Inflammatory macrophage treated with lipopolysaccharide for 1 hour (primary cell): ENCODE measurements at places on chromosomes 7 and 10.

DNA sequence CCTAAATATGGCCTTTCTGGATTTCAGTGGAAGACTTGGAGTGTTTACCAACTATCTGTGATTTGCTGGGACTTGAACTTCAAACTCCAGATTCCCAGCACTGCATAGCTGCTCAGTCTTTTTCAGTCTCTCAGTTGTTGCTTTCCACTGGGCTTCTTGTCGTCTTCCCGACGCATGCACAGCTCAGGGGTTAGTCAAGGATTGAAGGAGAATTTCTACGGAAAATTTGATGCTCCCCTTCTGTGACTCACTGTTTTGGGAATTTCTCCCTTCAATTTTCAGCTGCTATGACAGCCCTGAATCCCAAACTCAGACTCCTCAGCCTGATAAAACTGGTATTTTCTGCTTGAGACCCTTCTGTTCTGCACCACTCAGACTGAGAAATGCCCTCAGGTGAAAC is 91.7 kb downstream of the CYP26A1 start:
- no peak for DNase-seq

- no peak for DNase-seq
Observed at GRCh38 chr7:36961097-36961496, 236.8 kb upstream of the AOAH start.

DNA sequence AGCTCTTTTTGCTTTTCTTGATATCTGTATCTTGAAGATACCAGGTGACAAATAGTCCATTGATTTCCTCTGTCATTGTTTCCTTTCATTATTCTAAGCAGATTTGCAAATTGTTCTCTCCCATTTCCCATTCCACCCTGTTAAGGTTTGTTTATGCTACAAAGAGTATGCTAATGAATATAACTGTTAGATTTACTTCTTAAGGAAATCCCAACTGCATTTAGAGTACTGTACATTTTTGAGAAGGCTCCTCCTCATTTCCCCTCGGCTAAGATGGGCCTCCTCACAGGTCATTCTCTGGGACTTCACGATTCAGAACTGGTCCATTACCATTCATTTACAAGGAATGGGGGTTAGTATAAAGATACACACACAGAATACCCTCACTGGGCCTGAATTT is 15.6 kb downstream of the AUTS2 start:
- no peak for DNase-seq

DNA sequence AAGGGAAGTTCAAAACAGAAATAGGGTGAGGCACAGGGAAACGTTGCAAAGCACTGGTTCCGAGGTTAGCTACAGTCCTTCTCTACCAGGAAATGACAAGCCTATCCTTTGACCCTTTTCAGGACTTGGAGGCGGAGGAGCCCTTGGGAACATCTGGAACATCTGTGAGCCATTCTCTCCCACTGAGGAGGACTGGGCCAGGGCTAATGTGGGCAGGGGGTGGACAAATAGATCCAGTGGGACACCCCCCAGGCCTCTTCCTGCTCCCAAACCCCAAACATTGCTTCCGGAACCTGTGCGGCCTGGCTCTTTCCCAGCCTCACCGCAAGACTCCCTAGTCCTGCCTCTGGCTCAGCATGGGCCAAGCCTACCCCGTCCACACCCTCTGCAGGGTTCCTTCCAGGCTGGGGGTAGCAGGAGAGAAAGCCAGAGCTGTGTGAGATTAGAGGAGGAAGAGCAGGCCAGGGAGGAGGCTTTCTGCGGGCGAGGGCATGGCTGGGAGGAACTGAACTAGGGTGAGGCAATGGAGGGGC is 36.5 kb downstream of the GHRHR start:
- peak; percentile 19 for DNase-seq

GRCh38 chr7:2007551-2007950 is 225.2 kb downstream of the MAD1L1 start:
- no peak for DNase-seq

DNA sequence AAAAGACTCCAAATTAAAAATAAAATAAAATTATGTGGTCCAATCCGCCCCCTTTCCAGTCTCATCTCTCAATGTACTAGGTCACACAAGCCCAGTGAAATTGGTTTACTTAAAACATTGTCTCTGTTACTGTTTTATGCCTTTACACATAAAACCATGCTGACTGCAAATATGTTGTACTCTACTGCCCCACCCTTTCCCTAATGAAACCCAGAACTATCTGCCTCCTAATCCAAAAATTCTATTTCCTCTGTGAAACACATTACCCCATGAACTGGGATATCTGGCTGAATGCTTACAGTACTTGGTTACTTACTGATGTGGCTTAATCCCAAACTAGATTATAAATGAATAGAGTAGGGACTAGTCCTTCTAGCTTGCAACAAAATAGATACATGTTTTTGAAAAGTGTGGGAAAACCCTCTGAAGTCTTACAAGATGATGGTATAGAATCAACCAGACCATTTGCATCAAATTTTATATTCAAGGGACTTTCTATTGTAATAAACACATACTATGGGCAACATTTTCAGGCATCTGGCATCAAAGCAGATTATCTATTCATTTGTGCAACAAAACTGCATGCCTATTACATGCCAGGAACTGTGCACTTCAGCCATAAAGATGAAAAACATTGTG is 10.0 kb upstream of the KMT2E start:
- DNase-seq, result no peak

- DNase-seq, result no peak
Observed at GRCh38 chr10:133079836-133080682, 7.7 kb upstream of the ADGRA1 start.

- no peak for DNase-seq
Observed at GRCh38 chr10:31129271-31129670, 97.6 kb upstream of the ZNF438 start.

GRCh38 chr7:130902755-130903357 is 168.8 kb upstream of the KLF14 start:
- DNase-seq, result no peak

DNA sequence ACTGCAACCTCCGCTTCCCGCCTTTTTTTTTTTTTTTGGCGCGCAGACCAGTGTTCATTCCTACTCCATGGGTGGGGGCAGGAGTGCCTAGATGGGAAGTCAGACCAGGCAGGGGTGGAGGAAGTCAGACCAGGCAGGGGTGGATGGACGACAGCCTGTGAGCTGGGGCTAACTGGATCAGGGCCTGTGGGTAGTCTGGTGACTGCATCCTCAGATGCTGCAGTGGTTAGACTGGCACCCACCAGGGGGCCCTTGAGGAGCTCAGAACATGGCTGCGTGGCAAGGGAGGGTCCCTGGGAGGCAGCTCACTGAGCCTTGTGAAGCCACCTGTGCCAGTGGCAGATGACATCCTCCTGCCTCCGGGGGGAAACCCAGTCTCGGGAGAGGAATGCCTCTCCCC is 35.1 kb downstream of the RCC1L start:
- no peak for DNase-seq

GRCh38 chr7:23349484-23350157 is 50.5 kb downstream of the MALSU1 start:
- no peak for DNase-seq

DNA sequence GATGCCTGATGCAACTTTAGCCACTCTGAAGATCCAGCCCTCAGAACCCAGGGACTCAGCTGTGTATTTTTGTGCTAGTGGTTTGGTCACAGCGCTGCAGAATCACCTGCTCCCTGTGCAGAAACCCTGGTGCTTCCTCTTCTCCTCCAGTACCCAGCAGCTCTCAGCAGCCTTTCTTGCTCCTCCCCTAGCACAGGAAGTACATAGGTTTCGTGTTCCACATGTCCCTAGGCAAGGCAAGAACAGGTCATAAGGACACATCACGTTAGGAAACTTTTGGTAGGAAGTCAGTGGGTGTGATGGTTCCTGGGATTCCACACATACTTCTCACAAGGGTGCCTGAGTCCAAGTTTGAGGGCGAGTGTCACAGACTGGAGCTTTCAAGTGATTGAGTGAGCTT is 167.9 kb upstream of the PRSS1 start:
- peak; percentile 90 for DNase-seq

DNA sequence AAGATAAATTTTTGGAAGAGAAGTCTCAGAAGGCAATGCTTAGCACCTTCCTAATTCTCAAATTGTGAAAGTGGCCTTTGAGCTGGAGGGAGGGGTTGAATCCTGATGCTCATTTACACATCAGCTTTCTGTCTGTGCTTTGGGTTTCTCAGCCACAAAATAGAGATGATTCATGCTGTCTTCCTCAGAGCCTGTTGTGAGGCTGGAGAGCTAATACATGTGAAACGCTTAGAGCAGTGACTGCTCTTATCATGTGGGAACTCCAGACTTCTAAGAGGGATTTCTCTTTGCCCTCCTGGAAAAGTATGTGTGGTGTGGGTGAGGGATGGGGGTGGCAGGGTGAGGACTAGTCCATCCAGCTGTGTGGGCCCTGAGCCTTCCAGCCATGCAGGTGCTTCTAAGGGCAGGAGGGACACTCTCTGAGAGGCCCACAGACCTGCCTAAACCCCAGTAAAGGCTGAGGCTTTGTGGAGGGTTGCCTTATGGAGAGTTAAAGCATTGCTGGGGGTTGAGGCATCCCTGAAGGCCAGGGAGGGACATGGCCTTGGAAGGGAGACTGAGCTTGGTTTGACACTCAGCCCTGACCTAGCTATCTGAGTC is 4.8 kb upstream of the EVX1 start:
- DNase-seq, result no peak

GRCh38 chr7:90773269-90773668 is 177.1 kb downstream of the CDK14 start:
- DNase-seq, result no peak

DNA sequence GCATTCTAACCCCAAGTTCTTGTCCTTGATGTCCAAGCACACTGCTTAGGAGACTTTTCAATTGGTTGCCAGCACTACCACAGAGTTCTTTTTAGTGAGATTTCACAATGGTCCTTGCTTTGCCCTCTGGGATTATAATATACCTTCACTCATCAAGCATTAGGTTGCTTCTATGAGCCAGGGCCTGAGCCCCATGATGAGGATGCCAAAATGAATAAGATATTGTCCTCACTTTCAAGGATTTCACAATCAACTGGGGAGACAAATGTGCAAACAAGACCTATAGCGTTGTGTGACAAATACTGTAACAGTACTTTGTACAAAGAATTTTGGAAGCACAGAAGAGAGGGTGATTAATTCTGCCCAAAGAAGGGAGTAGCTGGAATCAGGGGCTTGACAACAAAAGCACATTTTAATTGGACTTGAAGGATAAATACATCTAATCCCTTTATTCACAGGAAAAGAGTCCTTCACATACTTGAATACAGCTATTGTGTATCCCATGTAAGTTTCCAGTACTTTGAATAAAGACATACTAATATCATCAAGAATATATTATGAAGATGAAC is 263.6 kb upstream of the LRRN3 start:
- DNase-seq, result no peak

GRCh38 chr7:158596309-158596708 is 8.7 kb upstream of the PTPRN2 start:
- no peak for DNase-seq

DNA sequence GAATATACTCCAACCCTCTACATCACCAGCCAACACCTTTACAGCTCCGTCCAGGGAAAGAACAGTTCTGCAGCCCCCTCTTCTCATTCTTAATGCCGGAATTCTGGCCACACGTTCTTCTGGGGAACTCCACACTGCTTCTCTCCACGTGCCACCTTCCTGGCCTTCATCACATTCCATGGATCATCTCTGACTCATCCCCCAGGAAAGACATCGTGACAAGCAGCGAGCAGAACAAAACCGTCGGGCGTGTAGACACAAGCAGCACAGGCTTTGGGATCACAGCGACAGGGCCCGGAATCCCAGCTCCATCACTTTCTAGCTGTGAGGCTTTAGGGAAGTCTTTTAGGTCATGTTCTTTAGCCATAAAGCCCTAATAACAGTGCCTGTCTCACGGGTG is 590.3 kb upstream of the FOXK1 start:
- no peak for DNase-seq
